ENCODE measurements at places on chromosomes 4 and X.

DNA sequence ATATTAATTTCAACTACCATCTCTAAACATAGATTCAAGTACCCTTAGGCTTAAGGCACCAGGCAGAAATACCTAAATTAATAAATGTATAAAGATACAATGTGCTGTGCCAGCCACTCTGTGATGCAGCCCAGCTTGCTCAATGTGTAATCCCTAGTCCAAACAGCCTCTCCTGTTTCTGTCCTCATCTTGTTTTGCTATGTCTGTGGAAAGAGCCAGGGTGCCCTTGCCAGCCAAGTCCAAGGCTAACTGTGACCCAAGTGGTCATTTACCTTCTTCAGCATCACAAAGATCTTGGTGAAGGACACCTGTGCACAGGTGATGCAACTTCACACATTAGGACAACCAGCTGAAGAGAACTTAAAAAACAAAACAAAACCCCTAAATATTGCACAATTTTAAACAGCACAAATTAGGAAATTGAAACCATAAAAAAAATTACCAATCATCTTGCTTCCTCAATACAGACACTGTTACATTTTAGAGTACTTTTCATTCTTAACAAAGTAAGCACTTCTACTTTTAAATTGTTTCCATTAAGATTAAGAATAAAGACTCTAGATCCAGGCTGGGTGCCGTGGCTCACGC lies 89.6 kb downstream of the C4orf51 start:
- no peak for DNase-seq

DNA sequence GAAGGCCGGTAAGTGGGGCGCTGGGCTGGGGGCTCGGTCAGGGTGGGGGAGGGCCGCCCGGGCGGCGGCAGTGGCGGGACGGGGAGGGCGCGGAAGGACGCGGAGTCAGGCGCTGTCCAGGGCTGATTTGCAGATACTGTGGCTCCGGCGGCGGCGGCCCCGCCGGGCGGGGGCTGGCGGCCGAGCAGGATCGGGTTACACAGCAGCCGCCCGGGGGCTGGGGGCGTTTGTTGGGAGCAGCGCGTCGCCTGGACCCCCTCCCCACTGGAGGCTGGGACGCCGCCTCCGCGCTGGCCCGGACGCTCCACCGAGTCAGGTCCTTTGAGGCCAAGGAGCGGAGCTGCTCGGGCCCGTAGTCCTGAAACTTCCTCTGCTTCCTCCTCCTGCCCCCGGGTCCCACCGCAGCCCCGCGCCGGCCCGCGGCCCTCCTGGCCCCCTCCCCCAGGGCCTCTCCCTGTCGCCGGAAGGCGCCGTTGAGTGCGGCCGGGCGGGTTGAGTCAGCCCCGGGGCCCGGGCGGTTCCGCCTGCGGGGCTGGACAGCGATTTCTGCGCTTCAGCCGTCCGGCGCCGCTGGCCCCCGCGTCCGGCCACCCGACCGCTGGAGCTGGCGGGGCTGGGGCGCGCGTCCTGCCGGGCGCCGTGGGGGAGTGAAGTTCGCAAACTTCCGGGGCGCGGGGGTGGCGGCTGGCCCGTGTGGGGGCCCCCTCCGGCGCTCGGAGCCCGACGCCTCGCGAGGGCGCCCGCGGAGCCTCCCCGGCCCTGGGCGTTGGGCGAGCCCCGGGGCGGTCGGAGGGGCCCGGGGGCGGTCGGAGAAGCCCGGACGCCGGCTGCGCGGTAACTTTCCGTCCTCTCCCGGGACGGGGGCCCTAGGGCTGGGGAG lies 746 bp downstream of the REST start:
- DNase-seq: peak; percentile 62

GRCh38 chr4:63589796-63590195 lies 819.5 kb downstream of the TECRL start:
- no peak for DNase-seq

DNA sequence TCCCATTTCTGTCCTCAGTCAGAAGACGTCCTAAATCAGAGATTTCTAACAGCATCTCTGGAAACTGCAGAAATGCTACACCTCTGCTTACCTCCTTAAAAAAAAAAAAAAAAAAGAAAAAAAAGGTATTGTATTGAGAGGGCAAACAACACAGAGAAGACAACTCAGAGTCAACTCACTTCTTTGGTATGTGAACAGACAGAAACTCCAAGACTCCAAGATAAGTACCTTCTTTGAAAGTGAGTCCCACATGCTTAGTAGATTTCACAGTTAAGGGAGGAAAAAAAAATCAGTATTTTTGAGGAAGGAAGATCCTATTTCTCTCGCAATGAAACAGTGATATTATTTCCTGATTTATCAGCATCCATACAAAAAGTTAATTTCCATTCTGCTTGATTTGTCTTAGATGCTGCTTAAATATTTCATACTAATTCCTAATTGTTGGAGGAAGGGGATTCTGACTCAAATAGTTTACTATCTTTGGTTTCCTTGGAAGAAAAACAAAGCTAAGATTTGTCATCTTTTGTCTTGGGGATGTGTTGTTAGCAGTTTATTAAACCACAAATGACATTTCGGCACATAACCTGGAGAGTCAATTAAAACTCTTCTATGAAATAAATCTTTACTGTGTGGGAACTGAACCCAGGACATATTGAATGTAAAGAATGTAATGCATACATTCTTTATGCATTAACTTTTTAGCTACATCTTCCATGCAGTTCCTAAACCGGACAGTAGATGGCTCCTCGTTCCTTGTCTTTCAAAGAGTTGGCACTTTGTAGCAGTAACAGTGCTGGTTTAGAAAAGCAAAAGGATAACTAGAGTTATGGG lies 4.7 kb downstream of the RASGEF1B start:
- DNase-seq: peak; percentile 82

DNA sequence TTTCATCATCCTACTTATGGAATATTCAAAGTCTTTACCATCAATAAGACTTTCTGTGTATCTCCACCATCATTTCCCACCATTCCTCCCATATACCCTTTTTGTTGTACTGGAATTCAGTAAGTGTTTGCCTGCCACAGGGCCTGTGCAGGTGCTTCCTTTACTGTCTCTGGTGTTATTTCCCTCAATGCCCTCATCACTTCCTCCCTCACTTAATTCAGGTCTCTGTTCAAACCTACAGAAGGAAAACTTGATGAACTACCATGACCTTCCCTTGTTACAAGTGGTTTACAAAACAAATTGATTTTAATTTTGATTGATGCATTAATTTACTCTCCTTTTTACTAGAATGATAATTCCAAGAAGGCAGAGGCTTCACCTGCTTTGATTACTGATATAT lies 159.5 kb upstream of the FAT4 start:
- no peak for DNase-seq

DNA sequence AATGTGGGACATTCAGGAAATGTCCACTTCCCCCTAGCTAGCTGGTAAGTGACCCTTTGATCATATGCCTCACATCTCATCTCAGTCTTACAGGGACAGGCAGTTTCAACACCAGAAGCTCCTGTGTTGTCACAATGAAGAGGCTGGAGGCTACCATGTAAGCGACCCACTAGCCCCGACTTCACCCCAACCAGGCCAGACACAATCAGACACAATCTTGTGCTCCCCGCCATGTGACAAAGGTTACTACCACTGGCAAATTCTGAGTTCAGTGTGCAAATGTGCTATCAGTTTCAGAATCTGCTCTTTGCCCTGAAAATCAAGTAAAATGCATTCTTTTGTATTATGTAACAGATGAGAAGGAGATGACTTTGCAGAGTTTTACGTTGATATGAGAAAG lies 56.9 kb upstream of the STS start:
- no peak for DNase-seq

- peak; percentile 55 for DNase-seq
Observed at GRCh38 chr4:123599920-123600810, 203.6 kb downstream of the SPRY1 start.

DNA sequence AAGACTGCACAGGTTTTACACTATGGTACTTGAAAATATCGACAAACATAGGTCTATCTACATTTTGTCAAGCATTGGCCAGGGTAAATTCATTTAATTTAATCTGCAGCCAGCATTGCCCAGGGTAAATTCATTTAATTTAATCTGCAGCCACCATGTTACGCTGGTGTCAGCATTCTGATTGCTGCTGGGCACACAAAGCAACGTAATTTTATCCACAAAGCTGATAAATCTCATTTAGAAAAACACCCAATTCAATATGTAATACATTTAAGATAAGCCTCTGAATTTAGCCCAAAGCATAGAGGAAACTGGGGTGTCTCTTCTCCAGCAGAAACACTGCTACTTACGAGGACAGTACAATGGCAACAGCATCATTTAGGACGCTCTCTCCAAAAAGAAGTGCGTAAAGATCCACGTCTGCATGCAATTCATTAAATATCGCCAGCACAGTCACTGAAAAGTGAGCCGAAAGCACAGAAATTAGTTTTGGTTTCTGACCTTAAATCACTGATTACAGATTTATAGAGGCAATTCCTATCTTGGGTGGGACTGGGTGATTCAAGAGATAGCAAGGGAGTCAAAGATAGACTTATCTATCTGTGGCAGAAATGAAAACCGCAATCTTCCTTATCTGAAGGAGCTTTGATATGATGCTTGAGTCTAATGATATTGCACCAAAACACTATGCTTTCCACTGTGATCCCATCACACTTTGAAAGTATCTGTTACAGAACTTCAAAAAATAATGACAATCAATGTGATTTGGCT lies 88.8 kb downstream of the CHST7 start:
- DNase-seq: no peak

- no peak for DNase-seq
Observed at GRCh38 chr4:52099860-52100461, 48.9 kb downstream of the SPATA18 start.

GRCh38 chr4:182540496-182540895 lies 297.3 kb downstream of the TENM3 start:
- no peak for DNase-seq

- no peak for DNase-seq
Observed at GRCh38 chrX:136021903-136022302, 36.7 kb downstream of the SLC9A6 start.

- no peak for DNase-seq
Observed at GRCh38 chr4:6539009-6539764, 35.8 kb upstream of the MAN2B2 start.

- no peak for DNase-seq
Observed at GRCh38 chr4:129233691-129234090, 137.7 kb downstream of the C4orf33 start.

Measured in CD4-positive, alpha-beta T cell treated with Interleukin-1 beta for 1 hour (primary cell).